ENCODE measurements at places on chromosomes 5 and 9. TPM values are rescaled to one million over a fixed set of nuclear protein-coding genes. Genes with fewer than 3 reads are reported as not detected.

The DRD1 gene
- not detected for total RNA-seq

The RBM22 gene
- total RNA-seq = 29.9 TPM

The KIF4B gene
- 0.21 TPM for total RNA-seq

The PTGR1 gene
- 57.9 TPM for total RNA-seq

The OTP gene
- not detected for total RNA-seq

The FCN2 gene
- not detected for total RNA-seq

The SLC6A3 gene
- not detected for total RNA-seq

The FOXD1 gene
- 45.9 TPM for total RNA-seq

The OR1J2 gene
- not detected for total RNA-seq

The ANXA6 gene
- 537 TPM for total RNA-seq

The MAT2B gene
- 53.1 TPM for total RNA-seq

The ZNF483 gene
- 0.45 TPM for total RNA-seq

The SLC36A3 gene
- not detected for total RNA-seq

The SPRY4 gene
- 27.5 TPM for total RNA-seq

The APBA1 gene
- 21.8 TPM for total RNA-seq

The ROR2 gene
- not detected for total RNA-seq

The TRIM52 gene
- 5.3 TPM for total RNA-seq

The FGF18 gene
- 0.13 TPM for total RNA-seq

The LCN10 gene
- not detected for total RNA-seq

The SLC6A19 gene
- not detected for total RNA-seq

The SLC25A2 gene
- total RNA-seq = 0.24 TPM

The ADRA1B gene
- total RNA-seq = 0.43 TPM

The F2R gene
- total RNA-seq = 57.7 TPM

The UGT3A2 gene
- total RNA-seq = not detected

The SPOCK1 gene
- total RNA-seq = 191 TPM

The C5orf52 gene
- total RNA-seq = not detected

The PCA3 gene
- not detected for total RNA-seq

The TSLP gene
- not detected for total RNA-seq

The PCDHGA11 gene
- total RNA-seq = 2.3 TPM

The TMEM215 gene
- not detected for total RNA-seq

The PCSK5 gene
- total RNA-seq = 0.24 TPM

The C9orf153 gene
- not detected for total RNA-seq

The CARD9 gene
- total RNA-seq = 18.8 TPM

The KCNN2 gene
- 51.6 TPM for total RNA-seq

The FGFR4 gene
- 0.36 TPM for total RNA-seq

The GCNT4 gene
- total RNA-seq = 5.1 TPM

The SELENOP gene
- 0.33 TPM for total RNA-seq

The FOXD4 gene
- 0.44 TPM for total RNA-seq

The TTC33 gene
- total RNA-seq = 10.2 TPM

The C7 gene
- not detected for total RNA-seq

The STK32A gene
- 0.76 TPM for total RNA-seq

The MEF2C gene
- 4.4 TPM for total RNA-seq

The SAXO1 gene
- not detected for total RNA-seq

The CER1 gene
- total RNA-seq = not detected

The SMIM15 gene
- 62.4 TPM for total RNA-seq

The BHMT2 gene
- not detected for total RNA-seq

The RORB gene
- not detected for total RNA-seq

The PDE6A gene
- not detected for total RNA-seq

The LHX3 gene
- not detected for total RNA-seq

The PCDHGA10 gene
- total RNA-seq = 0.61 TPM

The PCDHA1 gene
- total RNA-seq = 0.14 TPM

The TNC gene
- 73.5 TPM for total RNA-seq

The CCL27 gene
- 0.88 TPM for total RNA-seq

The CDH10 gene
- 0.30 TPM for total RNA-seq

The IL13 gene
- total RNA-seq = not detected

Measured in HFFc6 (cell line).